ENCODE measurements at places on chromosomes 1 and 21.

- DNase-seq, result no peak
Observed at GRCh38 chr1:210751911-210752310, 382.0 kb downstream of the KCNH1 start.

DNA sequence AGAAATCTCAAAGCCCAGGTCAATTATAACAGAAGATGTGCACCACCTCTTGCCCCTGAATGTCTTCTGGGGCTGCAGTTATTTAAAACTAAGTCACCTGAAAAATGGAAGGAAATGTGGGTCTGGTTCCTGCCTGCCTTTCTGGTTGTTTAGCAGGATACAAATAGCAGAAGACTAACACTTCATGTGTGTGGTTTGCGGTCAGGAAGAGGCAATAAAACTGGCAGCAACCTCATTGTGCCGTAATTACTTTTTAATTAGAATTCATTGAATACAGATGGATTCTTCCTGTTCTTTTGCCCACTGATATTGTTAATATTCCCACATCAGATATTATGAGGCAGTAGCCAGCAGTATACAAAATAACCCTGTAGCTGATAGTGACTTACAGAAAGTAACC lies 345.7 kb downstream of the ZNF326 start:
- peak; percentile 2 for DNase-seq

DNA sequence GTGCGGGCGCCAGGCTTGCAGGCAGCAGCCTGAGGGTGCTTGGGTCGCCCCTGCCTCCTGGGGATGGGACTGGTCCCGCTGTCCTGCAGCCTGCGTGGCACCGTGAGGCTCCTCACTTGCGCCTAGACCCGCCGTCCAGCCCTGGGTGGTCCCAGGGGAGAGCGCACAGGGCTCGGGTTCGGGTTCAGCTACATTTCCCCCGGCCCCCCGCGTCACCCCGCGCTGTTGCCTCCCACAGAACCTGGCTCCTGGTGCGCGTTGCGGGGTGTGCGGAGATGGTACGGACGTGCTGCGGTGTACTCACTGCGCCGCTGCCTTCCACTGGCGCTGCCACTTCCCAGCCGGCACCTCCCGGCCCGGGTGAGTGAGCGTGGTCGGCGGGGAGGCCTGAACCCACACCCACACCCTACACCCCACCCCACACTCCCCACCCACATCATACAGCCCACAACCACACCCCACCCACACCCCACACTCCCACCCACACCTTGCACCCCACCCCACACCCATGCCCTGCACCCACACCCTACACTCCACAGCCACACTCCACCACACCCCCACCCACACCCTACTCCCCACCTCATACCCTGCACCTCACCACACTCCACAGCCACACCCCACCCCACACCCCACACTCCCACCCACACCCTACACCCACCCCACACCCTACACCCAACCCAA lies 6.2 kb upstream of the PFKL start:
- no peak for DNase-seq

GRCh38 chr1:168164771-168165170 lies 14.0 kb upstream of the TIPRL start:
- DNase-seq, result peak; percentile 25

DNA sequence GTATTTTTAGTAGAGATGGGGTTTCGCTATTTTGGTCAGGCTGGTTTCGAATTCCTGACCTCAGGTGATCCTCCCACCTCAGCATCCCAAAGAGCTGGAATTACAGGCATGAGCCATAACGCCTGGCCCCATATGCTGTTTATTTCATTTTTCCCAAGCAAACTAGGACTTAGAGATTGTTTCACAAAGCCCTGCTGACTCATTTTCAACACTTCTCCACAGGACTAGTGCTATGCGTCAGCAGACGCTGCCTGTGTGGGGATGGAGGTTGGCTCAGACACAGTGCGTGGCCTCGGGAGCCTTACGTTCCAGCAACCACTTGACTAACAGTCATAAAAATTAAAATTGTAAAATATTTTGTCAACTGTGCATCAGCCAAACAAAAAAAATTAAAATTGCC lies 22.7 kb downstream of the PKNOX1 start:
- peak; percentile 94 for DNase-seq

GRCh38 chr1:117561071-117561470 lies 44.8 kb upstream of the TENT5C start:
- DNase-seq, result no peak

DNA sequence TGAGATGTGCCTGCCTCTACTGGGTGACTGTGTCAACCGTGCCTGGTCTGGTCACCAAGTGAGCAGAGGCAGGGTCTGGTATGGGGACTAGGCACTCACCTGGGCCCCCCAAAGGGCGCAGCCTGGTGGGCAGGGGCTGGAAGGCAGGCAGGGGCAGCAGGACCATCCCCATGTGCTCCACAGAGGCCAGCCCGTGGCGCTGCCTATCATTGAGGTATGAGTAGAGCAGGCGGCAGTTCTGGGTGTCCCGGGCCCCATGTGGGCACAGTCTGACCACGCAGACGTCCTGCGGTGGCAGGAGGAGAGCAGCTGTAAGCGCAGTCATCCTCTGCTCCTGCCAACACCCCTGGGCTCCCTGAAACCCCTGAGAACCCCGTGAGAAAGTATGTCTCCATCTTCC lies 23.7 kb downstream of the SPOCD1 start:
- DNase-seq, result no peak

DNA sequence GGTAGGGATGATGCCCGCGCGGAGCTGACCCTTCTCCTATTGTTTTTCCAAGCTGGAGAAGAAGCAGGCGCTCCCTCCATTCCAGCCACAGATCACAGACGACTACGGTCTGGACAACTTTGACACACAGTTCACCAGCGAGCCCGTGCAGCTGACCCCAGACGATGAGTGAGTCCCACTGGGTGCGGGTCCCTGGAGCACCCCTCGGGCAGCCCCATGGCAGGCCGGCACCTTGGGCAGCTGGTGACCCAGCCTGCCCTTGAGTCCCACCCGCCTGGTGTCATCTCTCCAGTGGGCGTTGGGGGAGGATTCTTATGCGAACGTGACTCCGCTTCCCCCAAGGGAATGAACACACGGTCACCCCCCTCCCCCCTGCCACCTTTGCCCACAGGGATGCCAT lies 10.0 kb downstream of the FAAP20 start:
- no peak for DNase-seq

DNA sequence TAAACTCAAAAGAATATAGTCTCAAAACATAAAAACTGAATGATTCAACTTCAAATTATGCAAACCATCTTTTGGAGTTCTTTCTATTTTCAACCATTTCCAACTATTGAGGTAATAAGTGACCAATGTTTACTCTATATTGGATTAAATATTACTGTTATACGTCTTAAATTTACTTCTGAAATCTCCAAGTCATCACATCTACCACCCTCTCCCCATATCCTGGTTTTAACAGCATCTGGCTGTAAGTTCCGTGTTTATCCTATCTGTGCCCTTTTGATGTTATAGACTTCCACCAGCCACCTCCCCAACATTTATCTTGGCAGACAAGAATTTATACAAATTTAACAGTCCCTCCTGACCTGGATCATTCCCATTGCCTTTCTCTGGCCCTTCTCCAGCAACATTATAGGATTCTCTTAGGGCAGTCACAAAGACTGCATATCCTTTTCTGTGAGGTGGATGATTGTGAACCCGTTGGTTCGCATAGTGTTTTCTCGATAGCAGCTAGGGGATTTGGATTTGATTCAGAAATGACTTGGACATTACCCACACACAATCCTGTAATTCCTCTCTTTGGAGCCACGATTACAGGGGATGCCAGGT lies 313.4 kb upstream of the FMN2 start:
- no peak for DNase-seq

DNA sequence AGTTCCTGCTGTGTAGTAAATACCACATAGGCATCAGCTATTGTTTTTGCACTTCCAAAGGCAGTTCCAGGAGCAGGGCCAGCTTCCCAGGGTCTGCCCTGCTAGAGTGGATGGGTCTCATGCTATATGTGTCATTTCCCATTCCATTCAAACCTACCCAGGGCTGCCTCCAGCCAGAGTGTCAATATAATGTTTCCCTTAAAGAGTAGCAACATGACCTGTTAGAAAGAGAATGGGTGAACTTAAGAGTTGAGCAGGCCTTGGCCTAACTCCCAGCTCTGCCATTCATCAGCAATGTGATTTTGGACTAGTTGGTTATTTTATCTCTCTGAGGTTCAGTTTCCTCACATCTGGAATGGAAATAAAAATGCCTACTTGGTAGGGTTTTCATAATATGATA lies 44.9 kb downstream of the RAB3B start:
- DNase-seq, result no peak

DNA sequence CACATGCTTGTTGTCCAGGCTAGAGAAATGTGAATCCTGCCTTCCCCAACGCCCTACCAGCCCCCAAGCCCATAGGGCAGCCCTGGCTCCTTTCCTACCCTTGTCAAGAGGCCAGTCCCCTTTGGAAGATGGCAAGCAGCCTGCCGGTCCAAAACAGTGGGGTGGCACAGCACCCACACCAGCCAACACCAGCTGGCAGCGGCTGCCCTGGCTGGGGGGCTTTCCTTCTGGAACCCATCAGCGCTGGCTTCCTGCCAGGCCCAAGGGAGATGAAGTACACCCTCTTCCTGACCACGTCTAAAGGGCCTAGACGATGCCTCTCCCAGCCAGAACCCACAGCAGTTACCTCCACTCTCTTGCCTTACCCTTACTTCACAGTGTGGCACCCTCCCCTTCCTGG lies 24.2 kb downstream of the KCNN3 start:
- no peak for DNase-seq

DNA sequence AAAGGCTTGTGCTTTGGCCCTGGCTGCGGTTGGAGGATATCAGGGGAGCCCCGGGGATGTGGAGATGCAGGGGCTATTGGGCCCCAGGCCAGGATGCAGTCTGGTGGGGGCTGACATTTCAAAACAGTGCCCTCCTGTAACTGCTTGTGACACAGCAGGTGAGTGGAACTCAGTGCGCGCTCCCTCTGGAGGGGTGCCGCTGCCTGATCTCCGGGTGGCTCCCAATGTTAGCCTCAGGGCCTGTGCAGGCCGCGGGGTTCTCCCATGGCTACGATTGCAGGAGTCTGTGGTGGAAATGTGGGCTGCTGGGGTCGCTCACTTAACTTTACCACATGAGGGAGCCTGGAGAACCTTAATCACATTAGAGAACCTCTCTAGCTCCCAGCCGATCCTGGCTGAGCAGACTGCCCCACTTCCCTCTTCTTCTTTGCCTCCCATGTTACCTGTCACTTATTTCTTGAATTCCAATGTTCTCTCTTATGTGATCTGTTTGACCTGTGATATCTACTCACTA lies 163.2 kb downstream of the FMN2 start:
- DNase-seq, result no peak

GRCh38 chr1:87981386-87981785 lies 652.7 kb downstream of the LMO4 start:
- no peak for DNase-seq

- DNase-seq, result no peak
Observed at GRCh38 chr1:3914911-3915310, 14.8 kb upstream of the C1orf174 start.

All from fibroblast of skin of right quadriceps (primary cell).